ENCODE measurements at places on chromosomes 1 and 21. TPM values are rescaled to one million over a fixed set of nuclear protein-coding genes. Genes with fewer than 3 reads are reported as not detected.

DNA sequence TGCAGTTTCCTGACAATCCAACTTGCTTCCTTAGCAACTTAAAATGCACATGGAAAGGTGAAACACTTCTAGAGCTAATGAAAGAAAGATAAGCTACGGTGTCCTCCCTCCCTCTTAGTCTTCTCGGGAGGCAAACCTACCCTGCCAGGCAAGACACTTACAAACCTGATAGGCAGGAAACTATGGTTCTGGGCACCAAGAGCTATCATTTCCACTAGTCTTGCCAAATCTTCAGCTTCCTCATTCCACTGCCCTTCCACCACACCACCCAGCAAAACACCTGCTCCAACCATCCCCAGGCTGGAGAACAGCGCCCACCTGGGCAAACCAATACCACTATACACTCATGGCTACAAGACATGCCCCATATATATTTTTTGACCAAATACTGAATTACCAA lies 15.2 kb downstream of the NDC1 start:
- no peak for DNase-seq
- H3K4me1 ChIP-seq: no peaks in the 10 kb centered on the region
- H3K27ac ChIP-seq: no peak overlapping the region
- no peaks in the 10 kb centered on the region for H3K27me3 ChIP-seq

GRCh38 chr1:207026104-207026534 lies 6.4 kb downstream of the C1orf116 start:
- H3K27ac ChIP-seq: no peak overlapping the region
- H3K36me3 ChIP-seq: no peaks in the 10 kb centered on the region
- no peak overlapping the region for H3K4me3 ChIP-seq
- no peak for DNase-seq
- H3K27me3 ChIP-seq: no peaks in the 10 kb centered on the region
- peaks cover 7% of the 10 kb centered on the region for H3K4me1 ChIP-seq

- H3K4me1 ChIP-seq: peaks cover 21% of the 10 kb centered on the region
- H3K27me3 ChIP-seq: no peaks in the 10 kb centered on the region
- no peaks in the 10 kb centered on the region for H3K36me3 ChIP-seq
These were observed 246.6 kb upstream of the CSF3R start for GRCh38 chr1:36729289-36729688.

- H3K36me3 ChIP-seq: no peaks in the 10 kb centered on the region
- no peaks in the 10 kb centered on the region for H3K27me3 ChIP-seq
- no peaks in the 10 kb centered on the region for H3K4me1 ChIP-seq
- H3K4me3 ChIP-seq: no peak overlapping the region
- no peak for DNase-seq
- H3K27ac ChIP-seq: no peak overlapping the region
These were observed 29.7 kb downstream of the SLC45A1 start for GRCh38 chr1:8347635-8348034.

GRCh38 chr1:53255031-53255430 lies 16.7 kb upstream of the MAGOH start:
- H3K27me3 ChIP-seq: no peaks in the 10 kb centered on the region
- H3K36me3 ChIP-seq: no peaks in the 10 kb centered on the region
- DNase-seq: no peak
- no peak overlapping the region for H3K27ac ChIP-seq

DNA sequence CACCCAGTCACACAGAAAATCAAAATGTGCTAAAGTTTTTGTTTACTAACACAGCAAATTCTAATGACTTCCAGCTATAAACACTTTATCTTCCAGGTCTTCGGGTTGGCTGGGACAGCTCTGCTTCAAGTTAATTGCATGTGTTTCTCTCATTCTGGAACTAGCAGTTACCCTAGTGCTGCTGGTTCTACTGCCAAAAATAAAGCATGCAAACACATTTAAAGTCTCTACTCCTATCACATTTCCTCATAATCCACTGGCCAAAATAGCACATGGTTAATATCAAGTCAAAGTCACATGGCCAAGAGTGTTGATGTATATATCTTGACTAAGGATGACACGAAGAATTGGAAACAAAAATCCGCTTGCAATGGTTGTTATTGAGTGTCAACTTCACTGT lies 973.1 kb upstream of the ADGRL2 start:
- DNase-seq: no peak
- H3K27me3 ChIP-seq: no peaks in the 10 kb centered on the region
- H3K4me1 ChIP-seq: no peaks in the 10 kb centered on the region
- no peaks in the 10 kb centered on the region for H3K36me3 ChIP-seq
- no peak overlapping the region for H3K27ac ChIP-seq

- H3K27me3 ChIP-seq: no peaks in the 10 kb centered on the region
- no peak overlapping the region for H3K4me3 ChIP-seq
- peak; percentile 51 for DNase-seq
- no peaks in the 10 kb centered on the region for H3K36me3 ChIP-seq
- H3K4me1 ChIP-seq: no peaks in the 10 kb centered on the region
These were observed 206.1 kb downstream of the KAZN start for GRCh38 chr1:14804626-14805025.

- DNase-seq: peak; percentile 92
- no peaks in the 10 kb centered on the region for H3K36me3 ChIP-seq
- H3K27ac ChIP-seq: peak within 1 kb of the TSS; percentile 76
- H3K4me1 ChIP-seq: peaks cover 34% of the 10 kb centered on the region
These were observed at the start of gene GPR161 for GRCh38 chr1:168136709-168137514. Gene GPR161 (minus strand): TSS chr1:168136930. CDS start chr1:168104850, 32,080 bp downstream.

- no peaks in the 10 kb centered on the region for H3K36me3 ChIP-seq
- peaks cover 16% of the 10 kb centered on the region for H3K27me3 ChIP-seq
- H3K4me3 ChIP-seq: peak overlapping the region; percentile 83
- H3K4me1 ChIP-seq: peaks cover 8% of the 10 kb centered on the region
- no peak for DNase-seq
These were observed 1.9 kb downstream of the GALE start for GRCh38 chr1:23798662-23799142.

DNA sequence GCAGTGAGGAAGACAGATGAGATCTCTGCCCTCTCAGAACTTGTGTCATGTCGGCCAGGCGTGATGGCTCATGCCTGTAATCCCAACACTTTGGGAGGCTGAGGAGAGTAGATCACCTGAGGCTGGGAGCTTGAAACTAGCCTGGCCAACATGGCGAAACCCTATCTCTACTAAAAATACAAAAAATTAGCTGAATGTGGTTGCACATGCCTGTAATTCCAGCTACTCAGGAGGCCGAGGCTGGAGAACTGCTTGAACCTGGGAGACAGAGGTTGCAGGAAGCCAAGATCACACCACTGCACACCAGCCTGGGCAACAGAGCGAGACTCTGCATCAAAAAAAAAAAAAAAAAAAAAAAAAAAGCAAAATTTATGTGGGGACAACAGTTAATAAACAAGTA lies 40.9 kb upstream of the RALGPS2 start:
- no peaks in the 10 kb centered on the region for H3K36me3 ChIP-seq
- H3K27ac ChIP-seq: no peak overlapping the region
- H3K27me3 ChIP-seq: no peaks in the 10 kb centered on the region

DNA sequence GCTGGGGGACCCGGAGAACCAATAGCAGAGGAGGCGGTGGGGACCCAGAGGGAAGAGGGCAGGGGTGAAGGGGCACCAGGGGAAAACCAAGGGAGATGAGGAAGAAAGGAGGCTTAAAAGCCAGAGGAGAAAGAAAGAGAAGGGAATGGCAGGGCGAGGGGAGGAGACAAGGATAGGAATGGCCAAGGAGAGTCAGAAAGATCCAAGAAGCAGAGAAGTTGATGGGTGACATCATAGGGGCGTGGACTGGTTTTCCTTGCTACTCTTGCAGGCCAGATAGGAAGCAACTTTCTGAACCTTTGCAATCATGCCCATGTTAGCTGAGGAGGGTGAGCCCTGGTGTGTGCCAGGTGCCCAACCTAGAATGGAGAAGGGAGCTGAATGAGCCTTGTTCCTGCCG lies 5.4 kb downstream of the NPR1 start:
- H3K27me3 ChIP-seq: peaks cover 35% of the 10 kb centered on the region
- no peak for DNase-seq
- H3K4me1 ChIP-seq: peaks cover 10% of the 10 kb centered on the region
- H3K27ac ChIP-seq: no peak overlapping the region

- DNase-seq: no peak
- H3K4me3 ChIP-seq: no peak overlapping the region
- peaks cover 19% of the 10 kb centered on the region for H3K4me1 ChIP-seq
- H3K27ac ChIP-seq: no peak overlapping the region
- no peaks in the 10 kb centered on the region for H3K27me3 ChIP-seq
These were observed 51.9 kb downstream of the AGPAT3 start for GRCh38 chr21:43916691-43917514.

- no peaks in the 10 kb centered on the region for H3K27me3 ChIP-seq
- no peak for DNase-seq
- H3K36me3 ChIP-seq: no peaks in the 10 kb centered on the region
- no peak overlapping the region for H3K27ac ChIP-seq
- H3K4me1 ChIP-seq: peaks cover 9% of the 10 kb centered on the region
These were observed 85.2 kb upstream of the ABCD3 start for GRCh38 chr1:94332952-94333351.

DNA sequence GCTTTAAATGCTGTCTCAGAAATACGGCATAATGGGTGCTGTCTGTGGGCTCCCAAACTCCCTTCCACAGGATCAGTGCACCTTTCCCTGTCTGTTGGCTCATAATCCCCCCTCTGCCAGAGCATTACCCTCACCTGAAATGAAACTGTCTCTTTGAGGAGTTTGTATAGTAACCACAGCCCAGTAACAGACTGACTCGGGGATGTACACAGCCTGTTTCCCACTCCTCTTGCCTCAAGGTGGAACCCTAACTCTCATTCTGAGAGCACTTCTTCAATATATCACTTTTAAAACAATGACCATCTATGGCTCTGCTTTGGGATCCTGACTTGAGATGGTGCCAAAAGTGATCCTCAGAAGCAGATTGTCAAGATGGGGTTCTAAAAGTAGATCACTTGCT lies 332.5 kb downstream of the AMY1C start:
- DNase-seq: no peak
- no peak overlapping the region for H3K4me3 ChIP-seq
- H3K27me3 ChIP-seq: no peaks in the 10 kb centered on the region

DNA sequence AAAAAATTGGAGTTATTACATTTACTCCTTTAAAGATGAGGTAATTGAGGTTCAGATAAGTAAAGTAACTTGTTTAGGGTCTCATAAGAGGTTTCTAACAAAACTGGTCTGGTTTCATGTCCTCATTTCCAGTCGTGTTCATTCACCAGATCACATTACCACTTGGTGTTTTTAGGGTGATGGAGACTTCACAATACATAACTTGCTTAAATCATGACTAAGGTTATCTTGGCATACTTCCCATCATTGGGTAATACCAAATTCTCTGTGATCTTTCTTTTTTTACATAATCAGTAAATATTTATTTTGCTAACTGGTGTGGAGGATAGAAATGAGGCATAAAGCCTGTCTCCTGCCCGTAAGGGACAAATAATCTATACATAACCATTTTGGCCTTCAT lies 31.6 kb upstream of the RPTN start:
- no peaks in the 10 kb centered on the region for H3K27me3 ChIP-seq
- H3K27ac ChIP-seq: no peak overlapping the region
- no peaks in the 10 kb centered on the region for H3K36me3 ChIP-seq
- H3K4me1 ChIP-seq: no peaks in the 10 kb centered on the region
- no peak overlapping the region for H3K4me3 ChIP-seq

GRCh38 chr1:220485131-220485530 lies 42.8 kb upstream of the MARK1 start:
- H3K27ac ChIP-seq: no peak overlapping the region
- no peaks in the 10 kb centered on the region for H3K36me3 ChIP-seq
- no peak overlapping the region for H3K4me3 ChIP-seq
- no peaks in the 10 kb centered on the region for H3K27me3 ChIP-seq
- DNase-seq: no peak

DNA sequence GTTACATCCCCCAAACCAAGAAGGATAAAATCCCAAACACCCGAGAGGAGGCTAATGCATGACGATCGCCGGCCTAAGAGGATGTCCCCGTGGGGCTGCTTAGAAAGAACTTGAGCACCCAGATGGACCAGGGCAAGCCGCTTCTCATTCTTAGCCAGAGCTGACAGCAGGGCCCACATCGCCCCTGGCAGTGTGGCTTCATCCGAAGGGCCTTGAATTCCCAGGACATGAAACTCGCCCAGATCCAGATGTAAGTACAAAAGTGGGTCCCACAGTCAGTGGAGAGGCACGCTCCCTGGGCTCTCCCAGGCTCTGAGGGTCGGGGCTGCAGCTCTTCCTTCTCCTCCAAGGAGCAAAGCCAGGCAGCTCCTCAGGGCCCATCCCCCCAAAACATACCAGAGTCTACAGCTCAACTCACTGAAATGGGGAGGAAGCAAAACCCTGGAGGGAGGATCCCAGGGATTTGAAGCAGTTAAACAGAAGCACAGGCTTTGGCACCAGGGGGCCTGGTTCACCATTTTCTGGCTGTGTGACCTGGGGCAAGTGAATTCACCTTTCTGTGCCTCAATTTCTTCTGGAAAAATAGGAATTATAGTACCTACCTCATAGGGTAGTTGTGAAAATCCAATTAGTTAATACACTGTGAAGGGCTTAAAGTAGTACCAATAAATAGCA lies 85.6 kb downstream of the MAN1C1 start:
- DNase-seq: peak; percentile 48
- H3K4me3 ChIP-seq: no peak overlapping the region
- H3K36me3 ChIP-seq: no peaks in the 10 kb centered on the region
- no peak overlapping the region for H3K27ac ChIP-seq

DNA sequence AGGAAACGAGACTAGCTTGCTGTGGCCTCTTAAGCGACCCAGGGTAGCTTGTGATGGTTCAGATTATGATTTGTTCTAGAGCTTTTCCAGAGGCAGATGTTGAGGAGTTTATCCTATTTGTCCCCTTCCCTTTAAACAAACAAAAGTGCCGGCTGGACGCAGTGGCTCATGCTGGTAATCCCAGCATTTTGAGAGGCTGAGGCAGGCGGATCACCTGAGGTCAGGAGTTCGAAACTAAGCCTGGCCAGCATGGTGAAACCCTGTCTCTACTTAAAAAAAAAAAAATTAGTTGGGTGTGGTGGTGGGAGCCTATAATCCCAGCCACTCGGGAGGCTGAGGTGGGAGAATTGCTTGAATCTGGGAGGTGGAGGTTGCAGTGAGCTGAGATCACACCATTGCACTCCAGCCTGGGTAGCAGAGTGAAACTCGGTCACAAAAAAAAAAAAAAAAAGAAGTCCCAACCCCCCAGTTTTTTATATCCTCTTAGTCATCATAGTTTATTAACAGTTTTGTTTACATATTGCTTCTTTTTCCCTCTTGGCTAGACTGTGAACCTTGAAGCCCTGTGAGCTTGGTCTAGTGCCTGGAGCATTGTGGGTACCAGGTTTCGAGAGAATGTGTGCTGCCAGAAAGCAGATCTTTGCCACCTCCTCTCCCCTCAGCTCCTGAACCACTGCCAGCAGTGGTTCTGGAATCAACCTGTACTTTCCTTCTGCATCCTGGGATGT lies 29.8 kb downstream of the MAPKAPK2 start:
- no peak overlapping the region for H3K27ac ChIP-seq
- H3K4me3 ChIP-seq: no peak overlapping the region
- H3K4me1 ChIP-seq: peaks cover 10% of the 10 kb centered on the region
- H3K27me3 ChIP-seq: no peaks in the 10 kb centered on the region

Gene RCSD1
- 0.06 TPM for total RNA-seq

Gene TMPRSS15
- not detected for total RNA-seq

Gene PKNOX1
- 10.3 TPM for total RNA-seq

Gene AJAP1
- 0.19 TPM for total RNA-seq

Gene PTPN22
- total RNA-seq: not detected

Gene ALX3
- not detected for total RNA-seq

Gene MPL
- total RNA-seq: 0.09 TPM

Gene TEDDM1
- total RNA-seq: not detected

Gene FMO4
- total RNA-seq: 3.9 TPM

Measured in neural progenitor cell (in vitro differentiated cells).